ENCODE measurements at places on chromosomes 5 and 9.

- peak; percentile 7 for DNase-seq
These were observed 21.5 kb downstream of the BTF3 start for GRCh38 chr5:73519531-73520283.

GRCh38 chr9:76634356-76635054, 129.7 kb upstream of the PCA3 start:
- DNase-seq: no peak

GRCh38 chr5:137086342-137086741, 412.8 kb downstream of the SPOCK1 start:
- no peak for DNase-seq

DNA sequence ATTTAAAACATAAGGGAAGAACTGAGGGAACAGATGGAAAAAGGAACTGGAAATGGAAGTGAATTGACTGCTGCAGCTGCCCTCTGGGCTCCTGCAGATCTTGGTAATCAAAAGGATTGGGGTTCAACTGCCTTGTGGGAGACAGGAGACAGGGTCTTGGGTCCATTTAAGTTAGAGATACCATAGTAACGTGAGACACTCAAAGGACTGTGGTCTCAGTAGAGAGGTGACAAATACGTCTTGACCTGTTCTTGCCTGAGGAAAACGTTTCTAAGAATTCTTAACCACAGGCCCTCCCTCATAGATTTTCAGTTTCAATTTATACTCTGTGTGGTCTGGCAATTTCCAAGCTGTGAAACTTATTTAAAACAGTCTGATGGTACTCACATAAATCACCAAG, 100.8 kb upstream of the DHFR start:
- DNase-seq: no peak

DNA sequence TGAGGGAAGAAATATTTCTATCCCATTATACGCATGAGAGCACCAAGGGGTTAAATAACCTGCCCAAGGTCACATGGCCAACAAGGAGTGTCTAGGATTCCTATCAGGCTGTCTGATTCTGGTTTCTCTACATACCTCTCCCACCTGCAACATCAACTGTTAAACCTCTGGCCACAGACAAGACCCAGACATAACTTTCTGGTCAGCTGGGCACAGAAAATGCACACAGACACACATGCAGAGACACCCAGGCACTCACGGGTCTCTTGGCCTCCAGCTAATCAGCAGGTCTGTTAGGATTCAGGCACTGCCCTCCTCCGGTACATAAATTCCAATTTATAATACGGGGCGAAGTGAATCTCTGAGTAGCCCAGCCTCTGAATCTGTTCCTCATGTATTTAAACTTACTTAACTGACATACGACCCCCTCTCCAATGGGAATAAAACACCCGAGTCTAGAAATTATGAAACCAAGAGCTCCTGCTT, 1.5 kb downstream of the SEPTIN8 start:
- DNase-seq: no peak

- DNase-seq: peak; percentile 76
These were observed 13.1 kb downstream of the HMHB1 start for GRCh38 chr5:143824851-143825720.

DNA sequence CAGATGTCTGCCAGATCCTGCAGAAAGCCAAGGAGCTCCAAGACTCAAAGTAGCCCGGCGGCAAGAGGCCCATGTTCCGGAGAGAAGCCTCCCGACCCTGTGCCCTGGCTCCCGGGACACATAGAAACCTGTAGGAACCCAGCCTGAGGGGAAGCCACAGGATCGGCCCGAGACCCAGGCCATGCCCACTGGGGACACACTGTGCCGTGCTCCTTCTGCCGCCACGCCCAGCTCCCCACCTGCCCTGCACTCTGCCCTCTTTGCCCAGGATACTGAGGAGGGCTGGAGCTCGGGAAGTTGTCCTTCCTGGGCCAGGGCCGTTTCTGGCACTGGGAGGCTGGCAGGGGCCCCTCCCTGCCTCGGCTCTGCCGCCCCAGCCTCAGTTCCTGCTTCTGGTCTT, 10.5 kb upstream of the ENDOG start:
- no peak for DNase-seq

GRCh38 chr9:18260521-18260920, 213.4 kb upstream of the ADAMTSL1 start:
- DNase-seq: no peak
